Stimulated activated CD4-positive, alpha-beta T cell treated with anti-CD3 and anti-CD28 coated beads, TNF-alpha, amount 100 ng/mL, for 24 hours (primary cell): ENCODE measurements at places on chromosomes 16 and 17.

GRCh38 chr16:11706180-11706742 is 36.4 kb downstream of the TXNDC11 start:
- DNase-seq: no peak

DNA sequence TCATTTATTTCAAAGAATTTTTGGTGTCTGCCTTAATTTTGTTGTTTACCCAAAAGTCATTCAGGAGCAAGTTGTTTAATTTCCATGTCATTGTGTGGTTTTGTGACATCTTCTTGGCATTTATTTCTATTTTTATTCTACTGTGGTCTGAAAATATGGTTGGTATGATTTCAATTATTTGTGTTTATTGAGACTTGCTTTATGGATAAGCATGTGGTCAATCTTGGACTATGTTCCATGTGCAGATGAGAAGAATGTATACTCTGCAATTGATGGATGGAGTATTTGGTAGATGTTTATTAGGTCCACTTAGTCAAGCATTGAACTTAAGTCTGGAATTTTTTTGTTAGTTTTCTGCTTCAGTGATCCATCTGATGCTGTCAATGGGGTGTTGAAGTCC is 383.0 kb downstream of the PMP22 start:
- no peak for DNase-seq

DNA sequence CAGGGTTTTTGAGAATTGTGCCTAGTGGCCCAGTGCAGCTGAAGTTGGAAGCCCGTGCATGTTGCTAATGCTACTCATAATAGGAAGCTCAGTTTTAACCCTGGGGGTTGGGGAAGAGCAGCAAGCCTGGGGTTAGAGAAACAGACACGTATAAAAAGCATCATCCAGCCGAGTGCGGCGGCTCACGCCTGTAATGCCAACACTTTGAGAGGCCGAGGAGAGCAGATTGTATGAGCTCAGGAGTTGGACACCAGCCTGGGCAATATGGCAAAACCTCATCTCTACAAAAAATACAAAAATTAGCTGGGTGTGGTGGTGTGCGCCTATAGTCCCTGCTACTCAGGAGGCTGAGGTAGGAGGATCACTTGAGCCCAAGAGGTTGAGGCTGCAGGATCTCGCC is 2.3 kb upstream of the CLUH start:
- no peak for DNase-seq

DNA sequence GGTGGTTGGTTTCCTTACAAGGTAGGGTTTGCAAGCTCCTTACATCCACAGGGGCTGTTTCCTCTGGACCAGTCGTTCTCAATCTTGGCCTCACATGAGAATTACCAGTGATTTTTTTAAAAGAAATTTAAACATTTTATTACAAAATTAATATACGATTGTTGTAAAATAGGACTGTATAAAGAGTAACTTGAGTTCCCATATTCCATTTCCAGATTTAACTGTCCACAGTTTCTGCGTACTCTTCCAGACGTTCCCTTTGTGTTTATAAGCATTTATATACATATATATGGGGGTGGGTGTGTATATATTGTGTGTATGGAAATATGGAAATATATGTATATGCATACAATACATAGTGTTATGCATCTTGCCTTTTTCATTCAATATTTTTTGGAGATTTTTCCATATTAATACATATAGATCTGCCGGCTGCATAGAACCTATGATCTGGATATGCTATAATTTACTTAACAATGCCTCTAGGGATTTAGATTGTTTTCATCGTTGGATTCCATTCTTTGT is 31.5 kb downstream of the HLF start:
- DNase-seq: no peak

DNA sequence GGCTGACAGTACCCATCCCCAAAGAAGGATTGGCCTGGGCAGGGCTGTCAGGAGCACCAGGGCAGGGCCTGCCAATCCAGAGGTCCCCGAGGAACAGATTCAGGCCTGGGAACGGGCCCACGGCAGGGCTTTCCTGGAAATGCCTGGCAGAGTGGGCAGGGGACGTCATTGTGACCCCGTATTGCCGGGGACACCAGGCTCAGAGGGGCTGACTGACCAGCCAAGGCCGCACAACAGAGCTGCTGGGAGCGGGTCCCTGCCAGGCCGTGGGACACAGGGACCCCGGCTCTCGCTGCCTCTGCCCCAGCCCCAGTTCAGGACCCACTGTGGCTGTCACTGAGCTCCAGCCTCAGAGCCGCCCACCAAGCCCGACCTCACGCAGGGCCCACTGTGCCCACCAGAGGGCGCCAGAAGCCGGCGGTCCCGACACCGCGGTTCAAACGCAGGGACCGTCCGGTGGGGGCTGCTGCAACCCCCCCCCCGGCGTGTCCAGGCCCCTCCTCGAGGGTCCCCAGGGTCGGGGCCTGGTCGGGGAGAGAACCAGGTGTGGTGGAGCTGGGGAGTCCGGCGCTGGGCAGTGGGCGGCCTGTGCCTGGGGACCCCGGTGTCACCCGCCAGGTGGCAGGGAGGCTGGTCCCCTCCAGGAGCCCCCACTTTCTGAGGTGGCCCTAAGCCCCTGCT is 15.2 kb upstream of the SSTR5 start:
- DNase-seq: peak; percentile 57

DNA sequence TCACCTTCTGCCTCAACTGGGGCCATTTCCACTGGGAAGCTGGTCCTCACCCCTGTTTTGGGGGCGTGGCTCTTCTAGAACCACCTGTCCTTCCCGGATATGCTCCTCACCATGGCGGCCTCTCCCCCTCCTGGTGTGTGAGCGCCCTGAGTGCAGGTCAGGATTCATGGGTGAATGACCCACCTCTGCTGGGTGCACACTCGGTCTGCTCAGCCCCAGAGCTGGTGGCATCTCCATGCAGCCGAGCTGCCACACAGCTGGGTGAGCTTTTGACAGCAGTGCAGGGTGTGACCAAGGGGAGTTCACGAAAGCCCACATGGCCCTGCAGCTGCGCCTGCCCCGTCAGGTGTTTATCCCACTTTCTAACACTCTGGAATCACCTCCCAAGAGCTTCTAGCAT is 27.3 kb downstream of the GRIN2C start:
- no peak for DNase-seq

GRCh38 chr17:62706598-62707424 is 79.3 kb downstream of the MRC2 start:
- no peak for DNase-seq

DNA sequence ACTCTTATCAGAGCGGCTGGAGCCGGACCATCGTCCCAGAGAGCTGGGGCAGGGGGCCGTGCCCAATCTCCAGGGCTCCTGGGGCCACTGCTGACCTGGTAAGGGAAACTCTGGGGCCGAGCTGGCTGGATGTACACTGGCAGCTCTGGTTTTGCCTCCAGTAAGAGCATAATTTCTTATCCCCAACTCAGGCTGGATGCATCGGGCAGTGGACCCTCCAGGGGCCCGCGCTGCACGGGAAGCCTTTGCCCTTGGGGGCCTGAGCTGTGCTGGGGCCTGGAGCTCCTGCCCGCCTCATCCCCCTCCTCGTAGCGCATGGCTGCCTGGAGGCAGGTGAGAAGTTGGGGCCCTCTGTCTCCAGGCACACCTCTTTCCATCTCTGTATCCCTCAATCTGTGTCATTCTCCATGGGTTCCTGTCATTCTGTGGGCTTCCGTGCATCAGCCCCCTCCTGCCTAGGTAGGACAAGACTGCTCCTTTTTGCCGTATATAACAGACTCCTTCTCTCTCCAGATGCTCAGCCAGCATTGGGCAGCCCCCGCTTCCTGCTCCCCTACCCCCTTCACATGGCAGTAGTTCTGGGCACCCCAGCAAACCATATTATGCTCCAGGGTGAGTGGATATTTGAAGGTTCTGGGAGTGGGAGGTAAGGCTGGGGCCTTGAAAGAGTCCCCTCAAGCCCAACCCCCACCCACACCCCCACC is 9.4 kb upstream of the TMEM88 start:
- DNase-seq: no peak

DNA sequence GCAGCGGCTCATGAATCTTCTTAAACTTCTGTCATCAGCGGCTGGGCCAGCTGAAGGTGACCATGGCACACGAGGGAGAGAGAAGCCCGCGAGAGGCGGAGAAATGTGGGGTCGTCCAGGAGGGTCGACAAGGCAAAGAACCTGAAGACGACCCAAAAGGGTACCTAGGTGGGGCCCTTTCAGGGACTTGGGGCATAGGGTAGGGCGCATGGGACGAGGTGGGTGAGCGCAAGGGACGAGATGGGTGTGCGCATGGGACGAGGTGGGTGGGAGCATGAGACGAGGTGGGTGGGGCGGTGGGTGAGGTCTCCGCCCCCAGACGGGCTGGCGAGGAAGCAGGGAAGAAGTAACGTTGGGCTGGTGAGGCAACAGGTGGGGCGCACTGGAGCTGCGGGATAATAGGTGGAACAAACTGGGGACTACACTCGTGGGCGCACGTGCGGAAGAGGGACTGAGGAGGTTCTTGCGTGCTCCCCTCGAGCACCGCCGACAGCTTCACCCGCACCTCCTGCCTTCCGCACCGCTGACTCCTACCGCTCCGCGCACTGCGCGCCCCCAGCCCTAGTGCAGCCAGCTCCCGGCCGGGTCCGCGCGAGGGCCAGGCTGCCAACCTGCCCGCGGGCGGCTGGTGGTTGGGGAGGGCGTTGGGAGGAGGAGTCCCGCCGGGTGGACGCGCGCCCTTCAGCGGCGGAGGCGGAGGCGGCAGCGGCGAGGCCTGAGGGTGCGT is 23.2 kb upstream of the CRYM start:
- no peak for DNase-seq

DNA sequence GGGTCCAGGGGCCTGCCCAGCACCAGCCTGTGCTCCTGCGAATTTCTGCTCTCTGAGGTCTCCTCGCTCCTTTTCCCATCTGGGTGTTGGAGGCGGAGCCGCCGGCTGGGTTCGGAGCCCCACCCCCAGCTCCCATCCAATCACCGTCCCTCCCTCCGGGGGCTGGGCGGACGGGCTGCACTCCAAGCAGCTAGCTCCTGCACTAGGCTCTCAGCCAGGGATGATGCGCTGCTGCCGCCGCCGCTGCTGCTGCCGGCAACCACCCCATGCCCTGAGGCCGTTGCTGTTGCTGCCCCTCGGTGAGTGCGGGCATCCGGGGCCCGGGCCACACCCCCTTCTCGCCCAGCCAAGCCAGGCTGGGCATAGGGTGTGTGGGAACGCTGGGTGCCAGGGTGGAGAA is at the start of gene NRN1L:
Gene NRN1L (plus strand): TSS at position 202 of the 400 bp plus-strand sequence. CDS start 19 bp downstream, at position 221.
- no peak for DNase-seq

- no peak for DNase-seq
These were observed 388.5 kb upstream of the TNRC6C start for GRCh38 chr17:77569846-77570564.

DNA sequence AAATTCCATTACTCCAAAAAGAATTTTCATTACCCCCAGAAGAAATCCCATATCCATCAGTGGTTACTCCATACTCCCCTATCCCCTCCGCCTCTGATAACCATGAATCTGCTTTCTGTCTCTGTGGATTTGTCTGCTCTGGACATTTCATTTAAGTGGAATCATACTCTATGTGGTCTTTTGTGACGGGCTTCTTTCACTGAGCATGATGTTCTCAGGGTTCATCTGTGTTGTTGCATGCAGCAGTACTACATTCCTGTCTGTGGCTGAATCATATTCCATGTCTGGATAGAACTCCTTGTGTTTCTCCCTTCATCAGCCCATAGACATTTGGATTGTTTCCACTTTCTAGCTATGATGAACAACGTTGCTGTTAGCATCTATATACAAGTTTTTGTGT is 59.5 kb upstream of the IRX3 start:
- DNase-seq: no peak

GRCh38 chr16:50326835-50327465 is 41.8 kb downstream of the BRD7 start:
- peak; percentile 34 for DNase-seq

DNA sequence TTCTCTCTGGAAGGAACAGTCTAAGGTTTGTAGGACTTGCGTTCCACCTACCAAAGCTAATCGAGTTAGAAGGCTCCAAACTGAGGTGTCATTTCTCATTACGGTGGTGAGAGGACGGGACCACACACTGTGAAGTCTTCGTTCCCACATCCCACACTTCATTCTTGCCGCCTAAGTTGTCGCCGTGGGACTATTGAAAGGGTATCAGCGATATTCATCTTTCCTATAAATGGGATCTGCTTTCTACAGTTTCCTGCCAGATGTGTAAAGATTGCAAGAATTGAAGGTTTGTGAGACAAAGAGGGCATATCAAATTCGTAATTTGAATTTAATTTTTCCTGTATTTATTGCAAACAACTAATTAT is 608 bp upstream of the TRIM37 start:
- no peak for DNase-seq

- peak; percentile 38 for DNase-seq
These were observed 11.7 kb downstream of the ABCC1 start for GRCh38 chr16:15961060-15961511.

GRCh38 chr17:4409659-4410058 is 24.1 kb upstream of the SPNS3 start:
- no peak for DNase-seq

- no peak for DNase-seq
These were observed 15.0 kb upstream of the CBX8 start for GRCh38 chr17:79811868-79812352.

DNA sequence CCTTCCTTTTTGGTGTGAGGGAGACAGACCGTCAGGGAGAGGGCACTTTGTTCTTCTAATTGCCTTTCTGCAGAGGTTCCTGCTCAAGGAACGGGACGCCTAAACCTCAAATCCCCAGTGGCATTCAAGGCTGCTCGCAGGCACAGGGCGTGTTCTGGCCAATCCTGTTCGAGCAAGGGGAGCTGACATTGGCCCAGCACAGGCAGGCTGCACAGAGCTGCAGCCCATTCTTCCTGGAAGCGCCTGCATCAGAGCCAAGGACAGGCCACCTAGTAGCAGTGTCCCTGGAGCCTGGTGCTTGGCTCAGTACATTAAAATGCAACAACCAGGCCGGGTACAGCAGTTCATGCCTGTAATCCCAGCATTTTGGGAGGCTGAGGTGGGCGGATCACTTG is 72.2 kb upstream of the CREBBP start:
- DNase-seq: no peak

DNA sequence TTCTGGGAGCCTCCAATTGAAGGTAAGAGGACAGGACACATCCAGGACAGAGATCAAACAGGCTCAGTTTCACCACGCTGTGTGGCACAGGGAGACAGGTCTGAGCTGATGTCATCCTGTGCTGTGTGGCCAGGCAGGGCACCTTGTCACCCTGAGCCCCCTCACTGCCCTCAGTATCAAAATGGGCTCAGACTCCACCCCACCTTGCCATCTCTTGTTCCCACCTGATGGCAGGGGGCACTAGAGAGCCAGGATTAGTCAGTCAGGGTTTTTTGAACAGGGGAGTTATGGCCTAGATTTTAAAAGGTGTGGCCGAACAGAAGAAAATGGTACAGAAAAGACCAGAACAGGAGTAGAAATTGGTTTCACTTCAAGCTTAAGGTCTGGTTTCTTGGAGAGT is 2.6 kb downstream of the KAT2A start:
- DNase-seq: no peak

GRCh38 chr16:58102665-58103392 is 26.4 kb downstream of the CFAP20 start:
- DNase-seq: no peak

DNA sequence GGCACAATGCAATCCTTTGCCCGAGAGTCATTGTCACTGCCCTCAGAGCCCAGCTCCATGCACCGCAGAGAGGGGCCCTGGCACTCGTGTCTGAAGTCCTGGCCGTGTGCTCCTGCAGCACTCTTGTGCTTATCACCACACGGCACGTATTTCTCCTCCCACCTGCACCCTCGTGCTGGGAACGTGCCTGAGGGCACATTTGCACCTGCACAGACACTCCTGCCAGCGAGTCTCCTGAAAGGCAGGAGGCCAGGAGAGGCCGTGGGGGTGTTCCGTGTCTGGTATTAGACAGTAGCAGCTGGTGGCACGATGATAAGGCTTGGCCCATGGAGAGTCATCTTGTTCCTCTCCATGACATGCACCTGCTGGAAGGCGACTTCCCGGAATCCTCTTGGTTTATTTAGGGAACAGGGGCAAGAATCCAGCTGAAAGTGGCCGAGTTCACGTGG is 3.4 kb upstream of the ACSF3 start:
- DNase-seq: no peak
